ENCODE measurements at places on chromosomes 1 and 21. TPM values are rescaled to one million over a fixed set of nuclear protein-coding genes. Genes with fewer than 3 reads are reported as not detected.
A peak's percentile ranks its signal among the peaks of the same experiment; 100 is the strongest.

DNA sequence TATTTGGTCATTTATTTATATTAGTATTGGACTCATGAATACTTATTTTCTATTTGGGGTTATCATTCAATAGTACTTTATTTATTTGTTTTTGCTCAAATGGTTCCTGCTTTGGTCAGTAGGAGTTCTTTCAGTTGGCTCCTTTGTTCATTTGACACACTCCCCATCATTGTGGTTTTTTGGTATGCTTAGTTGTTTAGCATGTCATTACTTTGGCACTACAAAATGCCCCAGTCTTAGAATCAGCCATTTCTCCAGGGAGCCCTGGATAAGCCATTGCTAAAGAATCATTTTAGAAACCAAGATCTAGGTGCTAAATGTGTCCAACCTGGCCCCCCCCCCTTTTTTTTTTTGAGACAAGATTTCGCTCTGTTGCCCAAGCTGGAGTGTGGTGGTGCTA, 61.7 kb upstream of the MRPS6 start:
- DNase-seq: no peak

DNA sequence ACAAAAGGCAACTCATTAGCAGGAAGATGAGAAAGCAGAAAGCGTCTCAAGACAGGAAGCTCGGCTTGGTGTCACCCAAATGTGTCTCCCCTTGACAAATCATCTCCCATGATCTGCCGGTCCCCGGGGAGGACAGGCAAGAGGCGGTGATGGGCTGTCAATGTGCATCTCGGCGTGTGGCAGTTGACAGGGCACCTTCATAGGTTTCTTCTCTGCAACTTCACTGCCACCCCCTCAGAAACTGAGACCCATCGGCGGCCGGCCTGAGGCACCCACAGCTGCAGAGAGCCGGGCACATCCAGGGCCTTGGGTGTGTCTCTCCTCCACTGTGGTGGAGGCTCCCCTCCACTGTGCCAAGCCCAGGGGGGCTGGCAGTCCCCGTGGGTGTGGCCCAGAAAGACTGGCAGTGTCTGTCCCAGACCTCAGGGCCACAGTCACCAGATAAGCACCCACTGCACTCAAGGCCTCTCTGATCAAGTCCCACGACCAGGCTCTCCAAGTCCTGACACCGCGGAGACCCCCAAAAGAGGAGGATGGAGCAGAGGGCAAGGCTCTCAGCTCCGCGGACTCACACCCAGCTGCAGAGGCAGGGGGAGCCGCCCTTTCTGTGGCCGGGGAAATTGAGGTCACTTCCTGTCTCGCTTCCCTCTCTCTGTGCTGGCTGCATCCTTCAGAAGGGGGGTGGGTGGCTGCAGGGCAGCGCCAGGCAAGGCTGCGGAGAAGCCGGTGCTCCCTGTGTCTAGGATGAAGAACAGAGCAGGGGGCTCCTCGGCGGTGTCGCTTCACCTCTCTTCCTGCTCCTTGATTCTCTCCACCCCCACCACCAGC, 39.6 kb upstream of the LBR start:
- DNase-seq: peak; percentile 82

DNA sequence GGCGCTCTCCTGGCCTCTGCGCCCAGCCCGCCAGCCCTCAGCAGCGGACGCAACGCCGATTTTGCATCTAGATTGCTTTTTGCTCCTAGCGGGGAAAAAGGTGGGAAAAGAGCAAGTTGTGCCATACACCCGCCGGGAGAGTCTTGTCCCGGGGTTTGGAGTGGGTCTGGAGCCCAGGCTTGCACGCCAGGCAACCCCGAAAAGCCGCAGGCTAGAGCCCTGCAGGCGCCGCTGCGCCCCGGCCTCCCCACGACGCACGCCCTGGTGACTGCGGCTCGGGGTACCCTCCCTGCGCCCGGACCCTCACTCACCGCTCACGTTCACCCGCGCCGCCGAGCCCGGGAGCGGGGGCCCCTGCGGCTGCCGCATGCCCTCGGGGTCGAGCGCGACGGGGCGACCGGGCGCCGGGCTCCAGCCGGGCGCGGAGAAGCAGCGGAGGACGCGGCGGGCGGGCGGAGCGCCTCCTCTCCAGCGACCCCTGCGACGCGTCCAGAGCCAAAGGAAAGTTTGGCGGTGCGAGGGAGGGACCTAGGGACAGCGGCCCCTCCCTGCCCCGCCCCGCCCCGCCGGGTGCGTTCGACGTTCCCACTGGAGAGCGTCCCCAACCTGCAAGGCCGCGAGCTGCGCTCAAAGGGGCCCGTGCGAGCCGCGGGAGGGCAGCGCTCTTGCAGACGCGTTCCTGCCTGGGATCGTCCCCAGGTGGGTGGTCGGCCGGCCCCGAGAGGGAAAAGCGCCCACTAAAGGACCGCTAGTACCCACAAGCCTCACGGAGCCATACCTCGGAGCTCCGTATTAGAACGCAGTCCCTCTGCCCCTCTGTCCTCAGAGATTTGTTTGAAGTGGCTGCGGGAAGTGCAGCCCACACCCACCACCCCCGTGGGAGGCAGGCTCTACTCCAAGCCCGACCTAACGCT, at the start of gene LPAR3:
Gene LPAR3, minus strand, starts transcription at position 502 of the 914 bp plus-strand sequence. CDS start 27,086 bp downstream, outside the sequence.
- DNase-seq: no peak

GRCh38 chr1:180170546-180171151, 16.0 kb downstream of the QSOX1 start:
- no peak for DNase-seq

Gene NBPF4
- total RNA-seq: not detected

Gene DISC1
- total RNA-seq: 12.5 TPM

Gene CYP4A22
- 0.13 TPM for total RNA-seq

DNA sequence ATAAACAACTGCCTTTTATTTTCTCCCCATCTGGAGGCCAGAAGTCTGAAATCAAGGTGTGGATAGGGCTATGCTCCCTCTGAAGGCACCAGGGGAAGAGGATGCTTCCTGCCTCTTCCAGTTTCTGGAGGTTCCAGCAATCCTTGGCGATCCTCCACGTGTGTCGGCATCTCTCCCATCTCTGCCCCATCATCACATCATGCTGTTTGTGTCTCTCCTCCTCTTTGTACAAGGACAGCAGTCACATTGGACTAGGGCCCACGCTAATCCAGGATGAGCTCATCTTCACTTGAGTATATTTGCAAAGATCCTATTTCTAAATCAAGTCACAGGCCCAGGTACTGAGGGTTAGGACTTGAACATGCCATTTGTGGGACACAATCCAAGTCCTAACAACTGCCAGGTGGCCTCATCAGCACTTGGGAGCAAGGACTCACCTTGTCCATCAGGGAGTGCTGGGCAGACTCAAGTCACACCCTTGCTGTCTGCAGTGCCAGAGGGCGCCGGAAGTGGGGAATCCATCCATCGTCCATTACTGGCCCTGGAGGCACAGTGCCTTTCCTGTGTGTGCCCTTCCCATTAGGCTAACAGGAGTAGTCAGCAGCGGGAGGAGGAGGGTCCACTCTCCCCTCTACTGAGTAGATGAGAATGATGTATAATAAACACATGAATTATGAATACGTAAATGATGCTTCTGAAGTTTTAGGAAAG, 185.4 kb upstream of the AJAP1 start:
- DNase-seq: no peak

Gene DPM3
- 67.5 TPM for total RNA-seq

GRCh38 chr1:52938183-52938451, 11.0 kb downstream of the SCP2 start:
- no peak for DNase-seq

Gene WDR64
- total RNA-seq: not detected

Gene ATP6V1G3
- total RNA-seq: not detected

DNA sequence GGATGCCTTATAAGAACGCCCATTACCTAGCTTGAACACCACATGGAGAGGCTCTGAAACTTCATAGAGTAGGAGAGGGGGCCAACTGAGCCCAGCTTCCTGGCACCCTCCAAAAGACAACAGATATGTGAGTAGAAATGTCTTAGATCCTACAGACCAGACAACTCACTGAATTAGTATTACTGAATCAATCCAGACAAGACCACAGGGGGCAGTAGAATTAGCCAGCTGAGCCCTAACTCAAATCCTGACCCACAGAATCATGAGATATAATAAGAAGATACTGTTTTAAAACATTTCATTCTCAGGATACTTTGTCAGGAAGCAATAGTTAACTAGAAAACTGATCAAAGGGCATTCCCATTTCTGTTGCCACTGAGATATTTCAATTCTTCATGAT, 45.8 kb upstream of the C1orf21 start:
- no peak for DNase-seq

DNA sequence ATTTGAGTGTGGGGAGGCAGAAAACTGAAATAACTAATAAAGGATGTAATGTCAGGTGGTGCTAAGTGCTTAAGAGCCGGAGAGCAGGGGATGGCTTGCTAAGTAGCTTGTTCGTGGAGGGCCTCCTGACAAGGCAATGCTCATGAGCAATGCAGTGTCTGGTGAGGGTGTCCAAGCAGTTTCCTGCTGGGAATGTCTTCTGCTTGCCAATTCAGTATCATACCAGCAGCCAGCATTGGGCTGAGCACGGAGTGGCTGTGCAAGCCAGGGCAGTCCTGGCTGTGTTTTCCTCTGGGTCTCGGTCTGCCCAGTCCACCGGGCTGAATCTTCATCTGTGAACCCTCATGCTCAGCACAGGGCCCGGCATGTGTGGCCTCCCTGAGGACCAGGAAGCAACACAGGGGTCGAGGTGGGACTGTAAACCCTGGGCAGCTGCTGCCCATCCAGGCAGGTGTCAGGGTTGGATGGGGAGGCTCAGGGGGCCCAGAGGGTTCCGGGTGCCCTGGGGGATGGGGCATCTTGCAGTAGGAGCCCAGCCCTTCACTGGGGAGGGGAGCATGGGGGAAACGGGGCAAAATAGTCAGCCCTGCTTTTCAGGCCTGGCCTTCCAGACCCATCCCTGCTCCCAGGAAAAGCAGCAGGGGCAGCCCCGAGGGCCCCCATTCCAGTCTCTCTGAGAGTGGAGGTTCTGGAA, 27.5 kb downstream of the EDN2 start:
- no peak for DNase-seq

DNA sequence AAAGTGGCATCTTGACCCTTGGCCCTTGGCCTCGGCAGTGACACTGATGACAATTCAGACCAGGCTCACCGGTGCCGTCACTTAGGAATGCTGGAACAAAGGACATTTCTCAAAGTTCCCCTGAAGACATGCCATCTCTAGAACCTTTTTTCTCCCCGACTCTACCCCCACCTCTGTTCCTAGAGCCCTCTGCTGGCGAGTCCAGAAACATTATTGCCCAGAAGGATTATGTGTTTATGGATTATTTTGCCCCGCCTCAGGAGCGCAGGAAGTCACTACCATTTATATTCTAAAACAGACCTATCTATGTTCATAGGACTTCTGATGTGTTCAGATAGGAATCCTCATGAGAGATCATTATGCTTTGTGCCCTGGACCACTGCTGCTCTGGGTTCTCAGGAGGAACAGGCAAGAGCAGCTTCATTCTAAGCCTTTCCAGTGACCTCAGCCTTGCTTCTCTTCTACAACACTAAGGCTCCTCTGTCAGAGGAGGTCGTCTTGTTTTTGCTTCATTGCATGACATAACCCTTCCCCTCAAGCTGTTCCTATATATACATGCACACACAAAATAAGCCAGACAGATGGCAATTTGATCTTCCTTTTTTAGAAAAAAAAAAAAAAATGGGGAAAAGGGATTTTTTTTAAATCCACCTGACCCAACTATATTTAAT, 12.4 kb upstream of the SHISA4 start:
- no peak for DNase-seq

- peak; percentile 74 for DNase-seq
Measured at GRCh38 chr1:154837672-154838171, 32.4 kb downstream of the KCNN3 start.

GRCh38 chr21:34609933-34610549, 4.9 kb downstream of the RCAN1 start:
- DNase-seq: no peak

DNA sequence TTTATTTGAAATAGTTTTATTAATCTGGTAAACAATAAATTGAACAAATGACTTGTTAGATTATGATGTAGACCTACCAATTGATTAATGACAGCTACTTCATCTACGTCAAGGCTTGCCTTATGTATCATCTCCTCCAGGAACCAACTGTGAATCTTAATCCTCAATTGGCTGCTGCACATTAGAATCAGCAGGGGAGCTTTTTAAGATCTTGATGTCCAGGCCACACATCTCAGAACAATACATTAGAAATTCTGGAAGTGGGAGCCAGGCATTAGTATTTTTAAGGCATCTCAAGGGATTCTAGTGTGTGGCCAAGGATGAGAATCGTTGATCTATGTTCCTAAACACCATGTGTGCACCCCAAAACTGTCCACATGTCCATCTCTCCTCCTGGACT, 52.0 kb upstream of the LYPLAL1 start:
- DNase-seq: no peak

DNA sequence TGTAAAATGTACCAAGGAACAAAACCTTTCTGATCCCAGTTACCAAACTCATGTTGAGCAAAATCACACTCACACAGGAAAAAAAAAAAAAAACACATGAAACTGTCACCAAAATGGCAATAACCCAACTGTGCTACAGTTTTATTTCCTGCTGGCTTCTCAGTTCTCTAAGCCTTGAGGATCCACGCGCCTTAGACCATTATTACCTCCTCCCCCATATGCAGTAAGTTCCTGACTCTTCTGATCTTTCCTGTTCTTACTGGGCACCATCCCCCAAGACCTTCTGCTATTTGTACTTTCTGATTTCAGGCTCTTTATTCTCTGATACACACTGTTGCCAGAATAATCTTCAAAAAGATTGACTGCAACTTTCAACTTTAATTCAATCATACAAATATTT, 79.6 kb downstream of the SLC45A1 start:
- no peak for DNase-seq

Gene PTPRU
- 72.5 TPM for total RNA-seq

- no peak for DNase-seq
Measured at GRCh38 chr1:89454845-89455521, 69.6 kb upstream of the LRRC8B start.

Gene SLC37A1
- 36.8 TPM for total RNA-seq

DNA sequence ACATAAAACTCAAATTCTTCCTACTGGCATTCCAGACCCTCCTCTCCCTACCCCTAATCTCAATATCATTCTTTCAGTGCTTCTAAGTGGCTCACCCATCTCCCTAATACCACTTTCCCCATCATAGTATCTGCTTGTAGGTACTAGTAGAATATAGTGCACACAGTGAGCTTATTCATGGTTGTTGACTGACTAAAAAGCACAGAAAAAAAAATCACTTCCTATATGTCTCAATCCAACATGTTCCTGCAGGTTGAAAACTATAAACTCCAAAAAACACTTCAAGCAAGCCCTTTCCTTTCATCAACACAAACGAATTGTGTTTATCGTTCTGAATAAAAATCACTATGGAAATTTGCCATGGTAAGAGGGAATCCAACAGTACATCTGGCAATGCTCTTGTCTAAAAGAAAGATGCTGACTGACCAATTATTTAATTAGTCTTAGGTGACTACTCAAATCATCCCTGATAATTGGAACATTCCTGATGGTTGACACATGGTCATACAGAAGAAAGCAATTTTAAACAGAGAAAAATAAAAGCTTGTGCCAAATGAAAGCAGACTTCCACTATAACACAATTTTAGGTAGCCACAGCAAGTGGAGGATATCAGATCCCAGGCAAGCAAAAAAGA, 87.1 kb downstream of the NDUFS5 start:
- no peak for DNase-seq

DNA sequence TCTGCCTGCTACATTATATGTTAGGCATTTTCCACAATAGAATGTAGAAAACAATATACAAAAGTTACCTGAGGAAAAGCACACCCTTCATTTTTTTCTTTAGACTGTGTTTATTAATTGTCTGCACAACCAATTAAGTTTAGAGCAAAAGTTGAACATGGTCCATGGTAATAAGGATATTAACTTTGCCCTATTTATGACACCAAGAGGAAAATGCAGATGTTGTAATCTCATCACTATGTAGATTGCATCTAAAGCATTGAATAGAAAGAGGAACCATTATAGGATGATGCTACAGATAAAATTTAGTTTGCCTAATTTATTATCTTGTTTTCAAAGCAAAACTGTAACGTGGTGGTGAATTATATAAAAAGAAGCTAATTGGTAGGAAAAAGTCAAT, 59.7 kb upstream of the IGSF5 start:
- DNase-seq: no peak

Gene ERO1B
- 7.3 TPM for total RNA-seq
